SJCRH30 (cell line): ENCODE measurements at places on chromosomes 7 and 10.
A peak's percentile ranks its signal among the peaks of the same experiment; 100 is the strongest.

- no peak for DNase-seq
These were observed 311.7 kb downstream of the GATA3 start for GRCh38 chr10:8365935-8366911.

DNA sequence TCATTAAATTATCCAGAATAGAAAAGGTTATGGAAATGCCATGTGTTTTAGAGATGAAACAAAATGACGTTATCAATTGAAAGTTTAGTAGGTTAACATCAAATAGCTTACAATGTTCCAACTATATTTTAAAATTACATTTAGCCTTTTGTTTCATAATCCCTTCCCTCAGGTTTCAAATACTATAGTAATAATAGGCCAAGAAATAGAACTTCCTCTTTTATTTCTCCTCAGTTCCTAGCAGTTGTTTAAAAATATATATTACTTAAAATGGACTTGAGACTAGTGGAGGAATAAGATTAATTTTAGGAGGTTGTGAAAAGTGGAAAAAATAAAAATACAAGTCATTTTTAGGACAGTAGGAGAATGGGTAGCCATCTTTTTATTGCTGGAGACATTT, 16.4 kb upstream of the PDSS1 start:
- no peak for DNase-seq

- no peak for DNase-seq
These were observed 500.4 kb upstream of the POT1 start for GRCh38 chr7:125430013-125430412.

- DNase-seq, result no peak
These were observed 4.8 kb downstream of the EGR2 start for GRCh38 chr10:62811159-62811875.

- DNase-seq, result no peak
These were observed 102.5 kb upstream of the CCDC6 start for GRCh38 chr10:60008816-60009215.

DNA sequence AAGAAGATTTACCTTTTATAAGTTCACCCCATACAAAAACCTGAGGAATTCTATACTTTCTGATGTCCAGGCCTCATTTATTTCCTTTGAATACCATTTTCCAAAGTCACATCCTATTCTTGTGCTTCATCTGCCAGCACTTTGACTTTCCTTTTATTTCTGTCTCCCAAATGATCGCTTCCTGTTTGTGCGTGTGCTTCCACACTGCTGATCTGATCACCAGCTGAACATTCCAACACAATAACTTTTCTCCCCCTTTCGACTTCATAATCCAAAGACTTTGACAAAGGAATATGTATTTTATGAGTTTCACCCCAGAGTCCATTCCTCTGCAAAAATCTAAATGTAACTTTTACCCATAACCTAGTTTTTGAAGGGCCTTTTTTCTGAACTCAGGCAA, 3.1 kb downstream of the ELAPOR2 start:
- DNase-seq, result no peak

DNA sequence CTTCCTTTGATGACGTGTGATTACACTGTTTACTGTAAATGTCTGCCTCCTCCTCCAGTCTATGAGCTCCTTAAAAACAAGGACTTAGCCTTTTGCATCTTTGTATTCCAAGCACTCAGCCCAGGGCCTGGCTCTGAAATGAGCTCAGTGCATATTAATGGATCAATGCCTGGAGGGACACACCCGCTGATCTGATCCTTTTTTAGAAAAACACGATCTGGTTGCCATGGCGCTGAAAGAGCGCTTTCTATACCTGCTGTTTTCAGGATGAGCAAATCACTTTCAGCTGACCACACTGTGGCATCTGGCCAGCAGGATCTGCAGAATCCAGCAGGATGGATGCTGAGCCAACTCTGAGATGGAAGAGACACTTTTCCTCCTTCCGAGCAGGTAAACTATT, 37.8 kb upstream of the GARS1 start:
- no peak for DNase-seq

DNA sequence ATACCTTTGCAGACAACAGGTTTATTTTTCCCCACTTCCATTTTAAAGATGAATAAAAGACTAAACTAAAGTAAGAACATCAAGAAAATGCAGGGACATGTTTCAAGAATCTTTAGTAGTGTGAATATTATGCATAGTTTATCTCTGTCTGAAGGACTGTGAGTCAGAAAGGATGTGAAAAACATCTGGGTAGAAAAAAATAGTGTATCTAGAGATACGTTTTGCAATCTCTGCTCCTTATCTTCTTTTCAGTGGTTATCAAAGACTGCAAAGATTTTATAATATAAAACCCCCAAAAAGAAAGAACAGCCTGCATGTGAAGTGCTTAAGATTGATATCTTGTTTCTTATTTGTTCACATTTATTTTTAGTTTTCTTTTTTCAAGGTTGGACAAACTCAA, 101.9 kb upstream of the ARHGAP21 start:
- DNase-seq, result no peak

DNA sequence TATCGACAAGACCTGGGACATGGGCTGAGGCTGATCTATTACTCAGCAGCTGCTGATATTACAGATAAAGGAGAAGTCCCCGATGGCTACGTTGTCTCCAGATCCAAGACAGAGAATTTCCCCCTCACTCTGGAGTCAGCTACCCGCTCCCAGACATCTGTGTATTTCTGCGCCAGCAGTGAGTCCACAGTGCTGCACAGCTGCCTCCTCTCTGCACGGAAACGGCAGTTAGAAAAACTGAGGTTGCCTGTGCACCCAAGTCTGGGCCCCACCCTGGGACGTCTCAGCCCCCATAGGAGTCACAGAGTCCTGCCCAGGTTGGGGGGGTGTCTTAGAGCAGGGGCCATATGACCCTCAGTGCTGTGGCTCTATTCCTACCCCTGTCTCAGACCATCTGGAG, 167.4 kb upstream of the PRSS58 start:
- no peak for DNase-seq

GRCh38 chr7:155173905-155174304, 103.8 kb downstream of the HTR5A start:
- no peak for DNase-seq

GRCh38 chr7:127582361-127582760, 3.0 kb downstream of the GCC1 start:
- no peak for DNase-seq

GRCh38 chr7:115435178-115435577, 513.3 kb downstream of the MDFIC start:
- DNase-seq, result no peak

- DNase-seq, result peak; percentile 58
These were observed 26.1 kb downstream of the CALML3 start for GRCh38 chr10:5550621-5551530.

DNA sequence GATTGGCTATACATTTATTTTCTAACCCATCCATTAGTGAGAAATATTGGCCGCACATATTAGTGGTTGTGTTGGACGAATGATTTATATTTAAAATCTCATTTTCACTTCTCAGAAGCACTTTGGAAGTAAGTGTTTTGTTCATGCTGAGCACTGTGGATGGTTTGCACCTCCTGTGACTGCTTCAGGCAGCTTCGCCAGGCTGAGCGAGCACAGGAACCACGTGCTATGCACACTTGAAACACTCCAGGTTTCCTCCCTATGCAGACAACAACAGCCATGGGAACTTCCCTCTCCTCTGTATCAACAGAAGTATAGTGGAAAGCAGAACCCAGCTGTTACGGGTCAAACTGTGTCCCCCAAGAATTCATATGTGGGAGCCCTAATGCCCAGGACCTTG, 67.3 kb upstream of the WDR11 start:
- DNase-seq, result no peak

GRCh38 chr7:143877098-143877497, 24.9 kb downstream of the TCAF1 start:
- peak; percentile 38 for DNase-seq

DNA sequence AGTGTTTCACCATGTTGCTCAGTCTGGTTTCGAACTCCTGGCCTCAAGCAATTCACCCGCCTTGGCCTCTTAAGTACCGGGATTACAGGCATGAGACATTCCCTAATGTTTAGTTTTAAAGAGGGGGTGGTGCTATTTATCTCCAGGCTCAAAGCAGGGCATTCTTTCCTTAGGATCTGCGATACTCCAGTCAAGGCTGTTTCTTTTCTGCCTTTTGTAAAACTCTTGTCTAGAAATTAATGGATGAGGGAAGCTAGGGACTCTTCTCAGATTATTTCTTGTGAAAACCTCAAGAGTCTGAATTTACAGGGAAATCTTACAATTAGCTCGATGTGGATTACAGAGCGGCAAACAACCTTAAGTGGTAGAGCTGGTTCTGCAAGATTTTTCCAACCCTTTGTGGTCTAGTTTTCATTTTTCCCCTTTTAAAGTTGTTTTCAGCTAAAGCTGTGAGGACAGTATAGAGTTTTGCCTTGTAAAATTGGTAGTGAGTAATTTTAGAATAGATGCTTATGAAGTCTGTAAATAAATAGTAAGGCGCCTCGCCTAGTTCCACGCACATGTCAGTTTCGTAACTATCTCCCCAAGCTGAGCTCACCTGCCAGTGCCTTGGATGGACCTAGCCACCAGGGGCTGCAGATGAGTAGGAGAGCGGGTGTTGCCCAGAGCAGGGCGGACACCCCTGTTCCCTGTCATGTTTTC, 53.1 kb downstream of the CUX1 start:
- no peak for DNase-seq

- DNase-seq, result no peak
These were observed 269.2 kb downstream of the ZWINT start for GRCh38 chr10:56091872-56092271.

- no peak for DNase-seq
These were observed 84.4 kb upstream of the TNS3 start for GRCh38 chr7:47666164-47666862.

GRCh38 chr7:37488163-37488764, 39.6 kb upstream of the ELMO1 start:
- DNase-seq, result no peak

- DNase-seq, result peak; percentile 25
These were observed 301.9 kb upstream of the GALNT17 start for GRCh38 chr7:70830060-70830395.

DNA sequence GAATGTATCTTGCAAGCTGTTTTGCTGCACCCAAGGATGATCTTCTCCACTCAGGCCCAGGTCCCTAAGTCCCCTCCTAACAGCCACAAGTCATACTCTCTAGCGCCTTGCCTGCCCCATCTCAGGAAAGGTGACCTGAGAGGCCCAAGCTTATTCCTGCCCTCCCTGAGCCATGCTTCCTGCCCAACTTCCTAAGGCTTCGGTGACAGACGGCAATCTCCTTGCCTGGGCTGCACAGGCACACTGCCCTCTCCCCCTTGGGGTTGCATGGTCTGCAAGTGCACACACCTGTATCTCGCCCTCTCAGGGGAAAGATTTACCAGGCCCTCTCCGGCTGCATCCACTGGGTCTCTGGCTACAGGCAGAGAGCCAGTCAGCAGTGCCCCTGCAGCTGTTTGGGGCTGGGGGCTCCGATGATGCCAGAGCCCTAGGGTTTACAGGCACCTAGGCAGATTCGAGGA, 771 bp upstream of the ADIRF start:
- DNase-seq, result no peak

GRCh38 chr7:128309976-128310375, 33.7 kb downstream of the RBM28 start:
- DNase-seq, result no peak

DNA sequence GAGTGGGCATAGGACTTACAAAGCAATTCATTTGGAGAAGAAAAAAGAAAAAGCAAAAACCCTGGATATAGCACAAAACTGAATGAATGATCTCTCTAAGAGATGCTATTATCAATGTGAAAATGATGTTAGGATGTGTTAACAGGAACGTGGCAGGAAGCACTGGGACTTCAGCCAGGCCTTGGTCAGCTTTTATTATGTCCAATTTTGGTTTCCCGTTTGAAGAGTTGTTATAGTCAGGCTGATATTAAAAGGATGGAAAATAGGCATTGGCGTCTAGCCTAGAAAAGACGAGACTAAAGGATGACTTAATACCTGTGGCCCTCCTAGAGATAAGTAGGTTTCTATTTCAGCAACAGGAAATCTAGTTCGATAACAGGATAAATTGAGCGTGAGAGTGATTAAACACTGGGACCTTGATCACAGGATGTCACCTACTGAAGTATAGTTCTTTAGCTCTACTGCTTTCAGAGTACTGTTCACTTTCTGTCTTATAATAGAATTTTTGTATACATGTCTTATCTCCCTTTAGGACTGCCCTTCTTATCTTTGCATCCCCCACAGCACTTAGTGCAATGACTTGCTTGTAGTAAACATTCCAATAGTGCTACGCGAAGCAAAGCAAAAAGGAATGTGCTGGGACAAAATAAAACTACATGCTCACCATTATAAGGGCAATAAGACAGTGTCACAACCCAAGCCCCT, 99.8 kb upstream of the AGBL3 start:
- DNase-seq, result no peak

DNA sequence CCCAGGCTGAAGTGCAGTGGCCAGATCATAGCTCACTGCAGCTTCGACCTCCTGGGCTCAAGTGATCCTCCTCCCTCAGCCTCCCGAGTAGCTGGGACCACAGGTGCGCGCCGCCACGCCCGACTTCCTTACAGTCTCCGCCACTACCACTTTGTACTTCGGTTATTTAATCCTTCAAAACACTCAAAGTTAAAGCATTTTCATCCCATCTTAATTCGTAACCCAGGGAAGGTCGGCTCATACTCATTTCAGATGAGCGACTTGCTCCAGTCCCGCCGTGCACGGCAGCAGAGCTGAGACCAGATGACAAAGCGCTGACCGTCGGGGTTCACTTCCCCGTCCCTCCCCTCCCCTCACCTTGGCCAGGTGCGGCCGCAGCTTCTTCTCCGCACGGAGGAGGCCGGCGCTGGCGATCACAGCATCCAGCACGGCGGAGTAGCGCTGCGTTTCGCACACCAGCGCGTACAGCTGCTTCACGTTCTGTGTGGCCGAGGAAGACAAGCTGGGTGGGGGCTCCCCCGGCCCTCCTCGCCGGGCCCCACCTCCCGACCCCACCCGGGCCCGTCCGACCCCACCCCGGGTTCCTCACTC, 457 bp downstream of the NSUN5 start:
- no peak for DNase-seq

DNA sequence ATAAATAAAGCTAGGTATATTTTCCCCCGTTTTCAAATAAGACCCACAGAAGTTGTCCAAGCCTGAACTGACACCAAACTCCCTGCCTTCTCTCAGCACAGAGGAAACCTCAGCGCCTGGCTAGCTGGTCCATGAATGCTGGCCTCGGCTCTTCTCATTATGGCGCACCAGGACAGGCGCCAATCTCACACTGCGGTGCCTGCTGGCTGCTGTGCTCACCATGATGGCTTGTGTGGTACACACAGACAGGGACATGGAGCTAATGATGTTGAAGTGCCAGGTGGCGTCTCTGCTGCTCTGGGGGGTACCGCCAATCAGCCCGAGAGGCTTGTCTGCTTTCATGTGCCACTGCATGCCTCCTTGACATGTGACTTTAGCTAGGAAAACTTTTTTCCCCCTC, 43.2 kb upstream of the USP6NL start:
- no peak for DNase-seq

DNA sequence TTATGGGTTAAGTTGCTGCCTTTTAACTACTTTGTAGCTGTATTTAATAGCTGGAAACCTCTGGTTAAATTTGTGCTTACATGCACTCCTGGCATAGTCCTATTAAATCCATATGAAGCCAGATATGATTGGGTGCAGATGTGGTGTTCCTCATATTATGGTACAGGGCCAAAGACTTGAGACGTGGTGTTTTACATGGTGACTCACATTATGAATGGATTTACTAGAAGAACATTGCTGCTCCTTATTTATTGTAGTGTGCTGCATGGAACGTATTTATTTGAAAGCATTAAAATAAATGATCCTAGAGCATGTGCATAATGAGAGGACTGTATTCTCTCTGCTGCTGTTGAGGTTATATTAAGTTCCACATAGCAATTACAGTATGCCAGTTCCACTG, 224.1 kb downstream of the SLC25A13 start:
- DNase-seq, result no peak
